ENCODE measurements at places on chromosomes 11 and 22.
A peak's percentile ranks its signal among the peaks of the same experiment; 100 is the strongest.

DNA sequence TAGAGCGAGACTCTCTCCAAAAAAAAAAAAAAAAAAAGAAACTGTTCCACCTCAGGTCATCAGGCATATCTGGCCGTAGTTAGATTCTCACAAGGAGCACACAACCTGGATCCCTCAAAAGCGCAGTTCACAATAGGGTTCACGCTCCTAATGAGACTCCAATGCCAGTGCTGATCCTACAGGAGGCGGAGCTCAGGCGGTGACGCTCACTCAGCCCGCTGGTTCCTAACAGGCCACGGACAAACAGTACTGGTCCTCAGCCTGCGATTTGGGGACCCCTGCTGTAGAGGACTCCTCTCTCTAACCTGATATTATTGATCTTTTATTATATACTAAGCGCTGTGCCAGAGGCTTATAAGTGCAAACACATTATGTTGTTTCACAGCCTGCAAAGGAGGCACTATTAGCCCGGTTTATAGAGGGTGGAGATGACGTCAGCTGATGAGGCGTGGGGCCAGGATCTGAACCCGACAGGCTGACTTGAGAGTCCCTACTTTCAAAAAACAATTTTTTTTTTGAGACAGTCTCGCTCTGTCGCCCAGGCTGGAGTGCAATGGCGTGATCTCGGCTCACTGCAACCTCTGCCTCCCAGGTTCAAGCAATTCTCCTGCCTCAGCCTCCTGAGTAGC is 4.9 kb upstream of the MAFF start:
- no peak for DNase-seq

- DNase-seq, result no peak
Observed at GRCh38 chr11:60511393-60511792, 3.8 kb upstream of the MS4A13 start.

GRCh38 chr11:121611242-121611641 is 158.5 kb upstream of the SORL1-AS1 start:
- no peak for DNase-seq

GRCh38 chr11:11949482-11949881 is 58.9 kb downstream of the DKK3 start:
- DNase-seq, result no peak

DNA sequence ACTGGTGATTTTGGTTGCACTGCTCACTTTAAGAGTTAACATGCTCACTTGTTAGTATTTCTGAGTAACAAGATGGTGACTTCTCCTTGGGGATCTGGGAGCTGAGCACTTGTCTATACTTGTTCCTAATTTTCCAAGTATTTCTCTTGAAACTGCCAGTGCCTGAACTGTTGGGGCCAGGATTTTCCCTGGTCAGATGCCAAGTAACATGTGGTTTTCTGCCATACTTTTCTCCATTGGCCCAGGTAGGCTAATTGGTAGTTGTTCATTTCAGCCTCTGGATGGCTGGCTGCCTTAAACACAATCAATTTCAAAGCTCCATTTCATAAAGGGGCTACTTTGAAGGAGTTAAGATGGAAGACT is 35.0 kb downstream of the RNF141 start:
- DNase-seq, result no peak

GRCh38 chr11:33893711-33894397 is 2.0 kb upstream of the LMO2 start:
- DNase-seq, result peak; percentile 89

DNA sequence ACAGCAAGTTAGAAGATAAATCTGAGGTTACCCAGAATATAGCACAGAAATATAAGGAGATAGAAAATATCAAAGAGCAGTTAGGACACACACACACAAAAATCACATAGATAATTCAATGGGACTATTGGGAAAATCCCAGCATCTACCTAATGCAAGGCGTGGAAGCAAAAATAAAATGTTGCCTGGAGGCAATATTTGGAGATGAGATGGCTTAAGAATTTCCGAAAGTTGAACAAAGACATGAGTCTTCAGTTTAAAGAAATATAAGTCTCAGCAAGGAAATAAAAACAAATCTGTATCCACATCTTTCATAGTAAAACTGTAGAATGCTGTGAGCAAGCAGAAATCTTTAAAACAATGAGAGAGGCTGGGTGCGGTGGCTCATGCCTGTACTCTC is 29.5 kb upstream of the ACR start:
- DNase-seq, result no peak

GRCh38 chr11:823441-824291 is 4.1 kb upstream of the CRACR2B start:
- DNase-seq, result no peak

DNA sequence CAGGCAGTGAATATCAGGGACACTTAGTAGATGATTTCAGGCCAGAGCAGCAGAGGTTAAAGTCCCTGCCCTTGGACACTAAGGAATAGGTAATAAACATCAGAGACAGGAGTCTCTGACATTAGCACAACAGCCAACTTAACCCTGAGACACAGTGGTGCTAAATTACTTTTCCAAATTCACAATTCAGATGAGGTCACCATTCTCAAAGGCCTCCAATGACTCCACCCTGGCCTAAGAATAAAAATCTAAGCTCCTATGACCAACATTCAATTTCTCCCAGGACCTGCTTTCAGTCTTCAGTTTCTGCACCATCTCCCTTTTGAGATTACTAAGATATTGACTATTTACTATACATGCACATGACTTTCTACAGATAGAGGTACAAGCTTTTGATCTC is 42.0 kb downstream of the BLID start:
- no peak for DNase-seq

GRCh38 chr11:7974668-7975067 is 9.4 kb upstream of the NLRP10 start:
- no peak for DNase-seq

DNA sequence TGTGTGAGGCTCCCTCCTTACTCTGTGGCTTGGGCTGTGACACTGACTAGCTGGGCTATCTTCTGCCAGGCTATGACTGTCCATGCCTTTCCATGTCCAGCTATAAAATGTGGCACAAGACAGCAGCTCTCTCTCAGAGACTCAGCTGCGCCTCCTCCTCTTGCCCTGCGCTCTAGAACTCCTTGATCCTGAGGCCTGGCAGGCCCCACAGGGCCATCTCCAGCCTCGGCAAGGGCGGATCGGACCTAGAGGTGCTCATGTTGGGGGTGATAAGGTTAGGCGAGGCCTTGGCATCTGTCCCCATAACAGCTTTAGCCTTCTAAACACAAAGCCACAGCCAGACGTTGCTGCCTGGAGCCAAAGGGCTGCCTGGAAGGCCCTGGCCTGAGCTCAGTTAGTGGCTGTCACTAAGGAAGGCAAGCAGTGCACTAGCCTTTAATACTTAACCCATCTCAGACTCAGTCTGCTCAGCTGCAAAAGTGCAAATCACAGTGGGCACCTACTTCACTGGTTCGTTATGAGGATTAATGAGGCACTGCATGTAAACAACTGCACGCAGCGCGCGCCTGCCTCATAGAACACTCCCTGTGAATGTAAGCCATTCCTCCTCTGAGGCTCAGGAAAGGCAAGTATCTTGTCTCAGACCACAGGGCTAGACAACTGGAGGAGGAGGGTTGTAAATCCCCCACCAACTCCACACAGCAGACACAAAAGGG is 1.2 kb downstream of the GUCD1 start:
- no peak for DNase-seq

DNA sequence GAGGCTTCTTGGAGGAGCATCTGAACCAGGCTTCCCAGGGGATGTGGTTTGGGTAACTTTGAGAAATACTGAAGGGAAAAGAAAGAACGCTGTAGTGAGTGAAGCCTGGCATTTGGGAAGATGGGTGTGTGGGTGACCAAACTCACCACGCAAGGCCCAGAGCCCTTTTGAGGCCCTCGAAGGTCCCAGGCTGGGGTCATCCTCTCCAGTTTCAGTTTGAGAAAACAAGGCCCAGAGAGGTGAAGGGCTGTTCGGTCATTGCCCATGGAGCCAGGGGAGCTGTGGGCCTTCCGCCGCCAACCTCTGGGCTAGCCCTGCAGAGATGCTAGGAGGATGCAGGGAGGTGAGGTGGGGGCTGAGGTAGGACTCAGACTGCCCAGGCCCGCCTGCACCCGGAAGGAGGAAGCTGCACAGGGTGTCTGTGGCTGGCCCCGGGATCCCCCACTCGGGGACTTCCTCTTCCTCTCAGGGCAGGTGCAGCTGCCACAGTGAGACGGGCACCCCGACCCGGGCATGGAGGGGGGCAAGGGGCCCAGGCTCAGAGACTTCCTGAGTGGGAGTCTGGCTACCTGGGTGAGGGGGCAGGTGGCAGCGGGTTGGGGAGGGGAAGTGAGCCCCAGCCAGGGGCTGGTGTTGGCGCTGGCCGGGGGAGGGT is at the start of gene CCDC88B:
Gene CCDC88B (plus strand): TSS at position 451 of the 655 bp plus-strand sequence. CDS start 63 bp downstream, at position 514.
- peak; percentile 91 for DNase-seq

DNA sequence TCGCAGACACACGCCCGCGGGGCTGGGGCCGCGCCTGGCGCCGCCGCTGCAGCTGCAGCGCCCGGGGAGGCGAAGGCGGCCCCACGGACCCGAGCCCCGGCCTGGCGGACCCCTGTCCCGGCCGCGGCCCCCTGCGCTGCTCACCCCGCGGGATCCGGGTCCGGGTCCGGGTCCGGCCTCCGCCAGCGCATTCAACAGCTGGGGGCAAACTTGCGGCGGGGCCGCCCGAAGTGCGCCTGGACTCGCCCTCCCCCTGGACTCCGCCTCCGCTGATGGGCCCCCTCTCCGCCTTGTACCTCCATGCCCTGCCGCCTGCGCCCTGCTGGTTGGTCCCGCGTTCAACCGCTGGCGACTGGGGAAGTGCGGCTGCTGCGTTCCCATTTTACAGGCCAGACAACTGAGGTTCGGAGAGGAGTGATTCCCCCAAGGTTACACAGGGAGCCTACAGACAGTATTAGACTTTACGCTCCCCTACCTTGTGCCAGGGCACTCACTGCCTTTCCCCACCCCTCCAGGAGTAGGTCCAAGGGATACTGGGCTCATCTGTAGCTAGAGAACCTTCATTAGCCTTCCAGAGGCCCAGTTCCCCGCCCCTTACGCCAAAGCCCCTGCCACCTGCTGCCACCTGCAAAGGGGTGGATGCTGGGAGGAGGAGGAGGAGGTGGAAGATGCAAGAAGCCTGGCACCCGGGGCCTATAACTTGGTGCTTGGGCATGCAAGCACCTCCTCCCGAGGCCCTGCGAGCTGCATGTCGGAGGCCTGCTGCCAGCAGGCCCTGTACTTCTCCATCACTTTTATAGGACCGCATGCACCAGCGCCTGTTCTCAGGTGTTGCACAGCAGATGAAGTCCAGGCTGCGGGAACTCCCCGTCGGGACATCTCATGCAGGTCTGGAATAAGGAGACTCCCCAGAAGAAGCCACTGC is 694 bp upstream of the ELFN2 start:
- no peak for DNase-seq

GRCh38 chr11:66282468-66283455 is 4.8 kb downstream of the CNIH2 start:
- DNase-seq, result peak; percentile 99

- DNase-seq, result no peak
Observed at GRCh38 chr11:9017773-9018172, 14.0 kb upstream of the NRIP3 start.

GRCh38 chr22:20813056-20813455 is 39.1 kb downstream of the SERPIND1 start:
- DNase-seq, result no peak

DNA sequence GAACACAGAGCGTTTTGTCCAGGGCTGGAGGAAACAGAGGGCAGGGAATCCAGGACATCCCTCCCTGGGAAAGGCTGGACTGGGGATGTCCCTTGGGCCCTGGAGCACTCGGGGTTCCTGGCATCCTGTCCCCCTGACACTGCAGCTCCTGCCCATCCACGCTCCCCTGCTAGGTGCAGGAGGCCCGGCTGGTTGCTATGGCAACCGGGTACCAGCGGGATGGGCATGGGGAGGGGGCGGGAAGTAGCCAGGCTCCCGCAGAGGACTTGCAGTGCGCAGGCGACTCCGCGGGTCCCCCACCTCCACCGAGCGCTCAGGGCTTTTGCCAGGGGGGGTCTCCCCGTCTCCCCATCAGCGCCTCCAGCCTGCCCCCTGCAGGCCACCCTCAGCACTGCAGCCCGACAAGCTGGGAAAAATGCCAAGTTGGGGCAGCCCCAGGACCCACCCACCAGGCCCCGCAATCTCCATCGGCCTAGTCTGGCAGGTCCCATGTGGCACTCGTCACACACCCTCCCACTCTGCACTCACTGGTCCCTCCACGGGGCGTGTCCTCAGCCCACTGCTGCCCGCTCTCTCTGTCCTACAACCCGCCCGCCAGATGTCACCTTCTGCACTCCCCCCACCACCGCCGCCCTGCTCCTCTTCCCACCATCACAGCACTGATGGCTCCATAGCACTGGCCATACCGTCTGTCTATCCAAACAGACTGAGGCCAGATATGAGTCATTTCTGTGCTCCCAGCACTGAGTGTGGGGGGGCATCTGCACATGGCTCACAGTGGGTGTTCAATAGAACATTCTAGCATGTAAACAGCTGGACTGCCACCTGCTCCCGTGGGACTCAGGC is 31.5 kb downstream of the KIAA0930 start:
- DNase-seq, result no peak

DNA sequence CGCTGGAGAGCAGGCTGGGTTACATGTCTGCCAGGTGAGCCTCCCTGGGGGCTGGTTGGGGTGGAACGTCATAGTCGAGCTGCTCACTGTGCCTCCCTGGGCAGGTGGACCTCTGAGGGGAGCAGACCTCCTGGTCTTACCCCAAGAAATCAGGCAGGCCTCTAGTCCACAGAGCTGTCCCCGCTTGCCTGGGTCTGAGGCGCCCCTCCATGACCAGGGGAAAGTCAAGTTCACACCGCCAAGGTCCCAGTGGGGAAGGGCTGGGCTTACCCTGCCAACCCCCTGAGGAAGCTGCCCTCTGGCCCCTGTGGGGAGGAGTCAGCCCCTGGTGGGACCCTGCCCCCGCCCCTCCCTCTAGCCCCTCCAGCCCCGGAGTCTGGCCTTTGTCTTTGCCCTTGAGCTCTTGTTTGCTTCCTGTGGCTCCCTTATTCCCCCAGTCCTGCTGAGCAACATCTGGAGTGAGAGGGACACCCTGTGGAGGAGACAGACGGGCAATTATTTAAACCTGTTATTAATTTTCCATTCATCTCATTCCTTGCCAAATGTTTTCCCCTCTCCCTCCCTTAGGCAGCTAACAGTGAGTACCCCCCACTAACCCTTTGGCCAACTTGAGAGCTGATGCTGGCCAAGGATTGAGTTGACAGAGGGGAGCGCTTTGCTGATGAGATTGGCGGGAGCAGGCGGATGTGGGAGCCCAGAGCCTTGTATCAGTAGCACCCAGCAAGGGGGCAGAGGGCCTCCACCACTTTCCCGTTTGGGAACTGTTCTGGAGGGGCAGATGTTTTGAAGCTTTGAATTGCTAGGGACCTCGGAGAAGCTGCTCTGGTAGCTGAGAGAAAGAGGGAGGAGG is 83.4 kb downstream of the CEP164 start:
- no peak for DNase-seq

DNA sequence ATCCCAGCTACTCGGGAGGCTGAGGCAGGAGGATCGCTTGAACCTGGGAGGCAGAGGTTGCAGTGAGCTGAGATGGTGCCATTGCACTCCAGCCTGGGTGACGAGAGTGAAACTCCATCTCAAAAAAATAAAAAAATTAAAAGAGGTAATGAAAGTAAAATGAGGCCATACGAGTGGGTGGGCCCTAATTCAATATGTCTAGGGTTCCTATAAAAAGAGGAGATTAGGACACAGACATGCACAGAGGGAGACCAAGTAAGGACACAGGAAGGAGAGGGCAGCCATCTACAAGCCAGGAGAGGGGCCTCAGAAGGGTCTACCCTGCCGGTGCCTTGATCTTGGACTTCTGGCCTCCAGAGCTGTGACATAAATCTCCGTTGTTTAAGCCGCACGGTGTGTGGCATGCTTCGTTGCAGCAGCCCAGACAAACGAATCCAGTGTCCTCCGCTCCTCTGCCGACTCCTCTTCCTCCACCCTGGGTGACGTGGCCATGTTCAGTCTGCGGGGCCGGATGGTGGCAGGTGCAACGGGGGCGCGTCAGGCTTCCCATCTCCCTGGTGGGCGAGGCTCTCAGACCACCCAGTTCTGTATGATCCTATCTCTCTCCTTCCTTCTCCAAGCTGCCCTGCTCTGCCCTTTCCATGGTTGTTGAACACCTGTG is 51.6 kb upstream of the PARVG start:
- DNase-seq, result no peak

Data from activated CD4-positive, alpha-beta T cell treated with anti-CD3 and anti-CD28 coated beads, Interleukin-2, amount 50 U/mL, for 16 hours (primary cell).